Inflammatory macrophage (primary cell): ENCODE measurements at places on chromosomes 6 and 20.

DNA sequence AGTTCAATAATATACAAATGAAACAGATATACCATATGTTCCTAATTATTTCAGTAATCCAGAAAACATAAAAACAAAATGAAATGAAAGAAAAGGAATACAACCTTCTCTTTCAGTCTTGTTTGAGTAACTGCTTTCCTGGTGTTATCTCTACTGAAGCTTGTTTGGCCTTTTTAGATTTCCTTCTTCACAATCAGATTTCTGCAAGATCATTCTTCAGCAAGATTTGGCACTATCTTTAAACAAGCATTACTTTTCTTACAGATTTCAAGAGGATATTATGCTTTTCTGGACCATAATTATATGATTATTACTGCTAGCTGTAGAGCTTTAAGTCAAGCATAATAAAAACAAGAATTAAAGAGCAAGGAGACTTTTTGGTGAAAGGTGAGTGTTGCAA is 120.2 kb downstream of the MYB start:
- no peak for DNase-seq

- peak; percentile 55 for DNase-seq
Measured at GRCh38 chr6:55069132-55069781, 105.1 kb upstream of the HCRTR2 start.

GRCh38 chr6:154625721-154626120 is 107.5 kb upstream of the SCAF8 start:
- no peak for DNase-seq

DNA sequence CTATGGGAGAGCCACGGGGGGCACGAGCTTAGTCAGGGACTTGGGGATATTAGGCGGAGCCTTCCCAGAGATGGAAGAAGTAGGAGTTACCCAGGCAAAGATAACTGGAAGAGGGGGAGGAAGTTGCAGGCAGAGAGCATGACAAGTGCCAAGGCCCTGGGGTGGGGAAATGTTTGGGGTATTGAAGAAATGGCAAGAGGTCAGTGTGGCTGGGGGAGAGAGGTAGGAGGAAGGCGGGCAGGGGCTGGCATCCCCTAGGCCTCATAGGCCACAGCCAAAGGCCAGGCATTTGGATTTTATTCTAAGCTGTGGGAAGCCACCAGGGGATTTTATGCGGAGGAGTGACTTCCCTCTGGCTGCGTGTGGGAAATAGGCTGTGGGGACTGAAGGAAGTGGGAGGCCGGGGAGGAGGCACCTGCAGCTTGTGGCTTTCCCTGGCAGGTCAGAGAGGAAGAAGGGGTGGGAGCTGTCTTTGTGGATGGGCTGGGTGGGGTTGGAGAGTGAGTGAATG is 22.7 kb downstream of the SNAI1 start:
- DNase-seq: peak; percentile 44

GRCh38 chr6:138726757-138727097 is 46.8 kb upstream of the CCDC28A start:
- no peak for DNase-seq

DNA sequence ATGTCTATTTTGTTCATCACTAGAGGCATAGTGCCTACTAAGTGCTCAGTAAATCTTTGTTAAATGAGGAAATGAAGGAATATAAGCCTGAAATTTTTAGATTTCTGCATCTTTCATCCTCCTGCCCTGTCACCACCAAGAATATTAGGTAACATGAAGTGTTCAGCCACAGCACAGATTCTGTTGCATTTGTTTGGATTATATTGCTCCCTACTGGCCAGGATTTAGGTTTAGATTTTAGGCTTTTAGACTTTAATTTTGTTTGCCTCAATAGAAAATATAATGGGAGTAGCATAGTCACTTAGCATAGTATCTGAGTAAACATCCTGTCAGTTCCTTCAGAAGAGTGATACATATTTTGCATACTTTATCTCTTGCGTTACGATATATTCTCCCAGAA is 14.2 kb downstream of the FARS2 start:
- DNase-seq: no peak

DNA sequence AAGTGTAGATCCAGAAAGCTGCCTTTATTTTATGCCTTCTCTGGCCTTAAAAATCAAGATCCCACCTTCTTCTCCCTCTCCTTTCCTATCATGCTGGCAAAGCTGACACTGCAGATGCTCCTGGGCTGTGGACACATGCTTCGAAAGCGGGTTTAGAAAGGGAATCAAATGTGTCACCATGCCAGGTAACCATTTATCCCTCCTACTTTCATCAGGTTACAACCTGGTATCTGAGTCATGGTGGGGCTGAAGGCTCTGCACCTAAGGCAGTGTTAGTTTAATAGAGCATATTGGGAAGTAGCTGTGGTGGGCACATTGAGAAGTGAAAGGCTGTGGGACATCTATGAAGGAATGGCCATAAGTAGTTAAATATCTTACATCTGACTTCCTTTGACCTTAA is 69.8 kb downstream of the GJA1 start:
- no peak for DNase-seq

DNA sequence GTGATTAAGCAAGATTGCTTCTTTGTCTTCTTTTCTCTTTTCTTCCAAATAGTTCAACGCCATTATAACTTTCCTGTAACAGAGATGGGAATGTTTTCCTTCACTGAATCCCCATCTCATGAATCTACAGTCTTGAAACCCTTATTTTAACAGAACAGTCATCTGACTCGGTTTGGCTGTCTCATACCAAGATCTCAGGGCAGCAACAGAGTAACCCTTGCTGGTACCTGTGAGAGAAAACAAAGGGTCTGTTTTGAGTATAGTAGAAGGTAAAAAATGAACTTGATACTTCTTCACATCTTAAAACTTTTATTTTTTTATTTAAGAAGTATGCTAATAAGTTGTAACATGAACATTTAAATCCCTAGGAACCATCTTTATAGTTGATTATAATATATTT is 19.6 kb upstream of the DSE start:
- DNase-seq: no peak

GRCh38 chr6:13425270-13425873 is 62.0 kb downstream of the GFOD1 start:
- DNase-seq: no peak

- no peak for DNase-seq
Measured at GRCh38 chr6:158322724-158323560, 10.7 kb downstream of the TULP4 start.

- DNase-seq: no peak
Measured at GRCh38 chr6:15358579-15359327, 112.9 kb downstream of the JARID2 start.

GRCh38 chr6:159116343-159116742 is 52.9 kb upstream of the FNDC1 start:
- DNase-seq: peak; percentile 83

GRCh38 chr20:17573463-17573862 is 3.6 kb downstream of the DSTN start:
- DNase-seq: no peak

GRCh38 chr20:19056909-19057308 is 155.5 kb upstream of the SLC24A3 start:
- peak; percentile 31 for DNase-seq

DNA sequence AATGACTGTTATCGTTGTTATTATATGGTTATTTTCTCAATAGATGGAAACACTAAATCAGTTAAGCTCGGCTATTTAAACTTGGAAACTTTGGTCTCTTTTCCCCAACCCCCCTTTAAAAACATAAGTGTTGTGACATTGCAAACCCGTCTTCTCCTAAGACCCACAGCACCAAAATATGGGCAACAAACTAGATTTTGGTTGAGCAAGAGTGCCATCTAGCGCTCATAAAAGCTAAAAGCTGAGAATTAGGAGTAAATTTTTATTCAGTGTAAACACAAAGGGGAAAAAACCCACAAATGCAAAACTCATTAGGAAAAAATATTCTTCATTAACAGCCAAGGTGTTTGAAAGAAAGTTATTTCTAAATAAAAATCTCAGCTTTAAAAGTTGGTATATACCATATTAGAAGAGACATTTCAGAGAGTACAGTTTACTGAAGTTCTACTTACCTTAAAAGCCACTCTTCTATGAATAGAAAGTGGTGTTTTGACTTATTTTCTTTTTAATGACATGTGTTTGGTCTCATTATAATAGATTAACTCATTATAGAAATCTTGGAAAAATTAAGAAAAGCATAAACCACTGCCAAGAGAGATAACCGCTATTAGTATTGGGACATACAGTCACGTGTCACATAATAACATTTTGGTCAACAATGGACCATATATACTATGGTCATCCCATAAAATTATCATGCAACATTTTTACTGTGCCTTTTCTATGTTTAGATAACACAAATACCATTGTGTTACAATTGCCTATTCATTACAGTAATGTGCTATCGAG is 21.1 kb downstream of the SESN1 start:
- DNase-seq: peak; percentile 73

DNA sequence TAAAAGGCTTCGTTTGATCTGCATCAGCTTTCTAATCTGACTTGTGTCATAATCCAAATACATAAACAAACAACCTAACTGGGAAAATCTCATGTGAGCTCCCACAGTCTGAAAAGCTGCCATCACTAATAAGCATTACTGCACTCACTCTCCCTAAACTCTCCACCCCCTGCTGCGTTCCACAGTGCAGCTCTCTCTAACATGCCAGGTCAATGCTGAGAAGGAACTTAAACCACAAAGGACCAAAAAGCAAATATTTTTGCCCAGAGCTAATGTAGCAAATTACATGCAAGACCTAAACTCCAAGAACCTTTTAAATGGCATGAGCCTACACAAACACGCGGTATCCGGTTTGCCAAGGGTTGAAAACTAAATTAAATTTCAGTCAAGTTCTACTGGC is 542.3 kb upstream of the JARID2 start:
- DNase-seq: no peak

DNA sequence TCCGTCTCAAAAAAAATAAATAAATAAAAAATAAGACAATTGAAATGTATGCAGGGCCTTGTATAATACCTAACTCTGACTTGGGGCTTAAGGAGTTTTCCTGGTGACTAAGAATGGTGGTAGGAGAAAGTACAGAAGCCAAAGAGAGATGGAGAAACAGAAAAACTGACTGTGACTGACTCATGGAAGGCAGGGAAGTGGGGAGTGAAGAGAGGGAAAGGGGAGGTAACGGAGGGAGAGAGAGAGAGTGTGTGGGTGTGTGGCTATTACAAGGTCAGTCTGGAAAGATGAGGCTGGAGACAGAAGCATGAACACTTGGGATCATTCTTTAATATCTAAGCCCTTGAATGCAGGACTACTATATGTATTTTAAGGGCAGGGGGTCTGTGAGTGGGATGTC is 38.5 kb downstream of the SNRNP48 start:
- no peak for DNase-seq

DNA sequence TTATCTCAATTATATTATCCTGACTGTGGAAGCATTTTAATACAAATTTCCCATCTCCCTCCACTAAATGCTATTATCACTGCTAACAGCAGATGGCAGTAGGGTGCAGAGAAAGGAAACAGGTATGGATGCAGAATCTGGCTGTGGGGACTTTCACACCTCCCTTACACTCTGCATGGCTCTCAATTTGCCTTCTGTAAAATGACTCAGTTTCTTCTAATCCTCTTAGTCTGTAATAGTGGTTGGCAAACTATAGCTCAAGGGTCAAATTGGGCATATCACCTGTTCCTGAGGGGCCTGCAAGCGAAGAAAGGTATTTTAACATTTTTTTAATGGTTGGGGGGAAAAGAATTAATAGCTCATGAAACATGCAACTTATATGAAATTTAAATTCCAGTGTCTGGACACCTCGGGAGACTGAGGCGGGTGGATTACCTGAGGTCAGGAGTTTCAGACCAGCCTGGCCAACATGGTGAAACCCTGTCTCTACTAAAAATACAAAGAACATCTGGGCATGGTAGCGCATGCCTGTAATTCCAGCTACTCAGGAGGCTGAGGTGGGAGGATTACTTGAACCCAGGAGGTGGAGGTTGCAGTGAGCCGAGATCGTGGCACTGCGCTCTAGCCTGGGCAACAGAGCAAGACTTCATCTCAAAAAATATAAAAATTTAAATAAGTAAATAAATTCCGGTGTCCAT is 83.5 kb downstream of the ZMYND8 start:
- peak; percentile 60 for DNase-seq

- no peak for DNase-seq
Measured at GRCh38 chr6:139449611-139450000, 75.2 kb upstream of the CITED2 start.

- no peak for DNase-seq
Measured at GRCh38 chr6:84218091-84218490, 9.4 kb downstream of the CEP162 start.

DNA sequence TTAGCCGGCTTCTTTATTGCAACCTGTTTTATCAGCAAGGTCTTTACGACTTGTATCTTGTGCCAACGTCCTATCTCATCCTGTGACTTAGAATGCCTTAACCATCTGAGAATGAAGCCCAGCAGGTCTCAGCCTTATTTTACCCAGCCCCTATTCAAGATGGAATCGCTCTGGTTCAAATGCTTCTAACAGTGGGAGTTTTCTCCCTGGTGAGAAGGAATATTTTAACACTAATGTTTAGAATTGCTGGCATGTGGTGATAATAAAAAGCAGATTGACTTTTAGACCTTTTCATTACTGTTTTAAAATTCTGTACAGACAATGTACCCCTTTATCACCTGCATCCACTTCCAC is 9.9 kb upstream of the KCNK15 start:
- no peak for DNase-seq

DNA sequence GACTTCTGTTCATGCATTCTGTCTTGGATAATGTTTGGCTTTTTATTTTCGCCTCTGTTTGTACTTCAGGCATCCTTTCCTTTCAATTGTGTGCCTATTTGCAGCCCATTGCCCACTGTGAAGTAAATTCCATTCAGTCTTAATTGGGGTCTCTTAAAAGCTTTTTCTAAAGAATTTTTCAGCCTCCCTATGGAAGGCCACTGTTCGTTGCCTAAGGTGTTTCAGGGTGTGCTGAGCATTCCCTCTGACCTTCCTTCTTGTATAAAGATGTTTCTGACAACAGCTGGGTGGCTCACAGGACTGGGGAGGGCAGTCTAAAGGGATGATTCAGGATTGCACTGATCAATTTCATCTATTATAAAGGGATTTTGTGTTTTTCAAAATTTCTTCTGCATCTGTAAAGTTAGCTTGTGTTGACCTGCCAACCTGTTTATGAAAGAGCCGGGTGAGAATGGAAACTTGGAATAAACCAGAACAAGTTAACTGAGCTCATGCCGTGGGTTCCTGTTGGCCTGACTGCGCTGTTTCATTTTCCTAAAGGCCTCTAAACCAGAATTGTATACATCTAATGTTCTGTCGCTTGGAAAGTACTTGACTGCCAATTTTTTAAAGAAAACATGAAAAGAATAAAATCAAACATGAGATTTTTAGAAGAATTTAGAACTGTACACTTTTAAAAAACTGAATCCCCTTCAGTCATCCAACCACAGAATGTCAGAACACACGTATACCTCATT is 14.3 kb downstream of the PHACTR2 start:
- no peak for DNase-seq
